Foreskin fibroblast (primary cell): ENCODE measurements at places on chromosomes 5 and 9.
A peak's percentile ranks its signal among the peaks of the same experiment; 100 is the strongest.

DNA sequence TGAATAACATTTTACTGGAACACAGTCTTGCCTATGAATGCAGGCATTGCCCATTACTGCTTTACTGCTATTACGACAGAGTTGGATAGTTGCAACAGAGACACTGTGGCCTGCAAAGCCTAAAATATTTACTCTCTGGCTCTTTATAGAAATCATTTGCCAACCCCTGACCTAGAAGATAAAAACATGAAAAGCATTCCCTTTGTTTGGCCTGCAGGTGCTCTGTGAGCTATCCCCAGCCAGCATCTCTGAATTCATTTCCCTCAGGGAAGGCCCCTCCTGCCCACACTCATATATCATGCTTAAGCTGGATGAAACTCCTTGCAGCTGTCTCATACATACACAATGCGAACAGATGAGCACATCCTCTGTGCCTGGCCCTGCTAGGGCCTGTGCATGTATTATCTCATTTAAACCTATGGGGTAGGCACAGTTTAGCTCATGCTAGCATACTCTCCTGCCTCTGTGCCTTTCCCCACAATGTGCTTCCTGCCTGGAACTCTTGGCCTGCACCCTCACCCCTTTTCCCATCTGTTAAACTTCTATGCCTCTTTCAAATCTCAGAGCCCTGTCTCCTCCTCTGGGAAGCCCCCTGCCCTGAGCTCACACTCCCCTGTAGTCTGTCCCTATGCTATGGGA lies 193.1 kb downstream of the PAX5 start:
- peak; percentile 11 for DNase-seq

- DNase-seq = no peak
Observed at GRCh38 chr9:78584589-78584988, 287.7 kb downstream of the PSAT1 start.

- DNase-seq = peak; percentile 85
Observed at GRCh38 chr5:54738118-54738972, 220.8 kb downstream of the SNX18 start.

- no peak for DNase-seq
Observed at GRCh38 chr5:40958811-40959210, 49.5 kb downstream of the C7 start.

GRCh38 chr5:32233696-32234447 lies 59.8 kb upstream of the GOLPH3 start:
- DNase-seq = peak; percentile 81

DNA sequence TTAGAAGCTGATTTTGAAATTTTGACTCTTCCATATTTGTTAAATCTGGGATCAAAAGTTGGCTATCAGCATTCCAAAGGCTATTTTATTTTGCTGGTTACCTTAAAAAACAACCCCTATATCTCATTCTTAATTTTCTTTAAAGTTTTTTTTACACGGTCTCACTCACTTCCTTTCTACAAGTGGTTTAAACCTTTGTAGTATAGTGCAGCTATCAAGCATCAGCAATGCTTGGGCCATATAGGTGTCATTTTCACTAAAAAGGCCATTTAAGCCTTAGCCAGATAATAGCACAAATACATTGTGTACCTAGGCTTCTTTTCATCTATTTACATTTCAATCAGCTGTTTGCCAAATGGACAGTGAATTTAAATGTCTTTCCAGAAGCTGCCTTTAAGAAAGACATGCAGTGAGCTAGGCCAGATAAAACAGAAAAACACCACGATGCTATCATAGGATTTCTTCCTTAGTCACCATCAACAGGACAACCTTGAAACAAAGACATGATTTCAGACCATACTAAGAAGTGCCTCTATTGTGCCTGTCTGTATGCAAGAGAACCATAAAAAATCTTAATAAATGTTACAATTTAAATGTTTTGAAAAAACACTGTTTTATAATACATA lies 104.2 kb downstream of the RAPGEF6 start:
- DNase-seq = no peak

DNA sequence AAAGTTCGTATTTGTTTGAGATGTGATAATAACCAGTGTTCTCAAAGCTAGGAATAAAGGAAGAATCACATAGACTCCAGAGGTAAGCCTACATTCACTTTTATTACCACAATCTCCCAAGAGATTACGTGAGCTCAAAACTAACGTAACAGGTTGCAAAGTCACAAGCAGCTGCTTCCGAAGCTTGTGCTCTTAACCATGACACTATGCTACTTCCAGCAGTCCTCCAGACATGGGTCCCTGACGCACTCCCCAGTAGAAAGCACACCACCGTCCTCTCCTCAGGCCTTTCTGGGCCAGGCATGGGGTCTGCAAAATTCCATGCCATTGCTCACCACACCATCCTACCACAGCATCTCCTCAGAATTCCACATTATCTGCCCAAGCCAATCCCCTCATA lies 84.6 kb downstream of the PAX5 start:
- no peak for DNase-seq

- DNase-seq = peak; percentile 81
Observed at GRCh38 chr9:136122425-136123383, 4.0 kb upstream of the TMEM250 start.

DNA sequence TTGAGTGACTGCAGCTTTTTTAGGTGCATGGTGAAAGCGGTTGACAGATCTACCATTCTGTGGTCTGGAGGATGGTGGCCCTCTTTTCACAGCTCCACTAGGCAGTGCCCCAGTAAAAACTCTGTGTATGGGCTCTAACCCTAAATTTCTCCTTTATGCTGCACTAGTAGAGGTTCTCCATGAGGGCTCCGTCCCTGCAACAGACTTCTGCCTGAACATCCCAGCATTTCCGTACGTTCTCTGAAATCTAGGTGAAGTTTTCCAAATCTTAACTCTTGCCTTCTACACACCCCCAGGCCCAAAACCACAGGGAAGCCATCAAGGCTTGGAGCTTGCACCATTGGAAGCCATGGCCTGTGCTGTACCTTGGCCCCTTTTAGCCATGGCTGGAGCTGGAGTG lies 1898.1 kb upstream of the NUDT12 start:
- no peak for DNase-seq

- no peak for DNase-seq
Observed at GRCh38 chr5:111142932-111143331, 50.8 kb downstream of the WDR36 start.

- DNase-seq = no peak
Observed at GRCh38 chr5:148850836-148851235, 24.4 kb downstream of the ADRB2 start.

DNA sequence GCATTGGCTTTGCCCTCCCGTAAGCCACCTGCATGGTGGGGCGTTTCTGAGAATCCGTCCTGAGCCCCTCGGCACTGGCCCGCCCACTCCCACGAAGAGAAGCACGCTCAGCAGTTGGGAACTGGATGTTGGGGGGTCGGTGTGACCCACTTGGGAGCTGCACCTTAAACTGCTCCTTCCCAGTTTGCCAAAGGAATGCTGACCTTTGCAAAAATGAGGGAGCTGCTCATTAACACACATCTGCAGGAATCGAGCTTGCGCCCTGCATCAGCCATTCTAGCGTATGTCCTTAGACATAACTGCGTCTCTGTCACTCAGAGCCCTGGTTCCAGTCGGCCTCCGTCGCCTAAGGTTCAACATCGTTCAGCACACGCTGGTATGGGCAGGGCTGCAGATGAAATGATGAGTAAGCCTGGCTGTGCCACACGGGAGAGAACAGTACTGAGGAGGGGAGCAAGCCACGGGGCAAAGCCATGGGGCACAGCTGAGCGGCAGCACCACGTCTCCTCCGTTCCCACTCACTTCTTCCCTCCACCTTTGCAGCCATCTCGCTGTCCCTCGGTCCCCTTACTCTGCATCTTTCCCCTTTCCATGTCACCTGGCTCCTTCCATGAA lies 28.8 kb upstream of the NCS1 start:
- no peak for DNase-seq

- no peak for DNase-seq
Observed at GRCh38 chr5:34504967-34505366, 151.2 kb upstream of the RAI14 start.

GRCh38 chr9:117771136-117771535 lies 66.9 kb downstream of the TLR4 start:
- peak; percentile 8 for DNase-seq

- peak; percentile 80 for DNase-seq
Observed at GRCh38 chr5:89211836-89212235, 328.9 kb upstream of the MEF2C start.

DNA sequence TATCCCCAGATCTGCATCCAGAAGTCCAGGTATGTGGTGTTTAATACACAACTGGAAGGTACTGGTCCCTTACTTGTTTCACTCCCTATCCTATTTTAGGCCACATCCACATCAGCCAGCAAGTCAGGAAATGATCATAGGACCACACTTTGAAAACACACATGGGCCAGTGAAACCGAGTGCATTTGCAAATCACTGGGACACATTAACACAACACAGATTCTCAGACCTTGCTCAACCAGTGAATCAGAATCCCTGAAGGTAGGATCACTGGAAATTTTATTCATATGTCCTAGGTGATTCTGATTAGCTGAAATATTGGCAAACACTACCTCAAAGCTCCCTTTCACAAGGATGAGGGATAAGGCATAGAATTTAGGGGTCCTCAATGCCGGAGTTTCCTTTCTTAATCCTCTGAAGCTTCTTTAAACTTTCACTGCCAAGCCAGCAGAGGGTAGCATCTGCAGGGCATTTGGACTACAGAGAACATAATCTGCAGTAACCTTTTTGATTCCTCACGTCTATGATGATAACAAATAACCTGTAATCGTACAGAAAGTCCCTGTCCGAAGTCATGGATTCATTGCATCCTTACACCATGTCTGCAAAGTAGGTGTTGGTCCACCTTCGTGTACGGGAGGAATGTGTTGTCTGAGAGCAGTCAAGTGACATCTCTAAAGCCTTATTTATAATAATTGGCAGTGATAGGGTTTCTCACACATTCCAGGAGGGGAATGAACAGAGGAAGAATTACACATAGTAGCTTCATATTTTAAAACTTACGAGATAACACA lies 11.0 kb upstream of the ABLIM3 start:
- peak; percentile 72 for DNase-seq

- no peak for DNase-seq
Observed at GRCh38 chr5:34870382-34870781, 31.4 kb downstream of the TTC23L start.

GRCh38 chr5:20370061-20370460 lies 382.1 kb upstream of the CDH18 start:
- no peak for DNase-seq

GRCh38 chr9:84481636-84482218 lies 141.2 kb upstream of the SLC28A3 start:
- no peak for DNase-seq

DNA sequence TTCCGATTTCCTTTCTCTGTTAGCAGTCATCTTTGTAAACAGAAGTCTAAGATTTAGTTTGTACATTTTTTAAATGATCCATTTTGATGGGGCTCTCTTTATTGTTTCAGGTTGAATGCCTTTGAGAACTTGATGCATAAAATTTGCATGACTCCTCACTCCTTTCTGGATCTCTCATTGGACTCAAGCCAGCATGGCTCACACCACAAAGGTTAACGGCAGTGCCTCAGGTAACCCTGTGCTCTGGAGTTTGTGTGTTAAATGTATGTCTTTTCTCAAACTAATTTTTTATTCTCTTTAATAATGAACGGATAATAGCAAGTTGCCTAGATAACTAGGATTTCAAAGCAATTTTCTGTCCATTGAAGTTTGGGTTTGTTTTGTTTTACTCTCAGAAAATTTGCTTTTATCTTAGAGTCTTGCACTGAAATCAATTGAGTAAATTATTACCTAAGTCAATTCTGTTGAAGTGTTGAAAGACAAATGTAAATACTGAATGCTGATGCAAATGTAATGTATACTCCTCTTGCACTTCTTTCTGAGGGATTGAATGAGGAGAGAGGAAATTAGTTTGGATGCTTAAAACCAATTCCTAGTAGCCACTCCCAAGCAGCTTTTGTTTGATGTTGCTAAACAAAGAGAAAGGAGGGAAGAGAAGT lies 164.6 kb upstream of the DMRT1 start:
- no peak for DNase-seq

- DNase-seq = peak; percentile 15
Observed at GRCh38 chr5:90134892-90135291, 274.7 kb downstream of the CETN3 start.

- DNase-seq = no peak
Observed at GRCh38 chr5:168030912-168031311, 260.5 kb upstream of the WWC1 start.

- no peak for DNase-seq
Observed at GRCh38 chr9:114071197-114071795, 6.8 kb downstream of the AMBP start.

DNA sequence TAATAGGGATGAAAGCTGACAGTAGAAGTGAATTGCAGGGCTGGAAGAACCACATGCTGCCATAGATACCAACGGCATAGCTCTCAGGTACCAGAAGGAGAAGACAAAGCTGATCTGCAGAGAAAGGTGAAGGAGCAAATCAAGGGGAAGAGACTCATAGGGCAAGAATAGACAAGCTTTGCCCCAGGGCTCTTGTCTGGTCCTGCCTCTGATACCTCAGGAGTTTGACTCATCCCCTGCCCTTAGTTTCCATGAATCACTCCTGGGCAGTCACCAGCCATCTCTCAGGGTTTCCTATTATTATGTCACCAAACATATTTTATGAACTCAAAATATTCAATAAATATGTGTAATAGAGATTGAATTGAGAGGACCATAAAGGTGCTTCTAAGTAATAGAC lies 800.9 kb downstream of the DNAH5 start:
- DNase-seq = no peak

GRCh38 chr5:58787987-58788386 lies 205.1 kb downstream of the RAB3C start:
- DNase-seq = no peak

DNA sequence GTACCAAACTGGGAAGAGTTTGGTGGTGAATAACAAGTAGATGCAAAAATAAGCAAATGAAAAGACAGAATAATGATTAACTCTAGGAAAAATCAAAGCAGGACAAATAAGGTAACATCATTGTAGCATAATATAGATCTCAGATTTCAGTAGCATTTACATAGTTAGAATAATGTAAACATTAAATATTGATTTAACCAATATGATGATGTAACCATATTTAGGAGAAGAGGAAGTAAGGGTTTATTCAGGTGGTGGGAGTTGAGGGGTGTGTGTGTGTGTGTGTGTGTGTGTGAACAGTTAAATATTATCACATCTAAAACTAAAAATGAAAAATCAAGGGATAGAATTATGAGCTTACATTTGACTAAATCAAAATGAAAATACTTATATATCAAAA lies 143.4 kb downstream of the NPR3 start:
- no peak for DNase-seq

GRCh38 chr5:68771221-68771620 lies 322.6 kb upstream of the SLC30A5 start:
- no peak for DNase-seq
